ENCODE measurements at places on chromosomes 3 and 15. TPM values are rescaled to one million over a fixed set of nuclear protein-coding genes. Genes with fewer than 3 reads are reported as not detected.

DNA sequence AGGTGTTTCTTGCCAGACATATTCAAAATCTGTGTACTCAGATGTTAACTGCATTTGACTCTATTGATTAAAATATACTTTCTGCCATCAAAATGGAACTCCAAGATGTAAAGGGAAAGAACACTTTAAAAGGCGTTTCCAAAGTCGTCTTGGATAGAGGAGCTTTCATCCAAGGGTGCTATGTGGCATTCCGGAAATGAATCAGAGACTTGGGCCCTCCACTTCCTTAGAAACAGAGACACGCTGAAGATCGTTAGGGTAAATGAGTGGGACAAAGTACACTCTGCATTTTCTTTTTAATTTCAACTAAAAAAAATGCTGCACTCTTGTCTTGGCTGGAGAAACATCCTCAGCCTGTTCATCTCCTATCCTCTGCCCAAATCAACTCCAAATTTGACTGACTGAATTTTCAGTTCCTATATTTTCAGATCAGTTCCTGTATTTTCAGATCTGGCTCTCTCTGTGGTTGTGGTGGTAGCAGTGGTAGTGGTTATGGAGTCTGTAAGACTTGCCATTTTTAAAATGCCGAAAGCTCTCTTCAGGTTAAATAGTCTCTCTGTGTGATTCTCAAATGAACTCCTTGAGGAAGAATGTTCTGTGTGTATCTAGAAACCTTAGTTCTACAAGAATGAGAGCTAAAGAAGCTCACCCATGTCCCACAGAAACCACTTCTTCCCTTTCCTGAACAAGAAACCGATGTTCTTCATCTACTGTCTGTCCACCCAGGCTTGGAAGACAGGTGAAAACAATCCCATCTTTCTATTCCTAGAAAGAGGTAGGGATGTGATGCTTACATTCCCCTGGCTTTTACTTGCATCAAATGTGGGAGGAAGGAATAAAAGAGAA lies 156.8 kb upstream of the ICE2 start:
- no peak for DNase-seq

GRCh38 chr15:63726491-63726890 lies 107.3 kb downstream of the HERC1 start:
- no peak for DNase-seq

- DNase-seq: peak; percentile 42
Measured at GRCh38 chr3:123337948-123338619, 110.8 kb downstream of the ADCY5 start.

GRCh38 chr15:47834093-47834492 lies 116.8 kb downstream of the SEMA6D start:
- no peak for DNase-seq

- no peak for DNase-seq
Measured at GRCh38 chr15:48595981-48596380, 49.5 kb downstream of the FBN1 start.

SLC38A3 gene
- total RNA-seq: 10.6 TPM

Measured in Right ventricle myocardium superior (tissue), 1 donor.